ENCODE measurements at places on chromosomes 7 and 10.

GRCh38 chr7:77571801-77572200 is 34.7 kb downstream of the PTPN12 start:
- no peak for DNase-seq

GRCh38 chr10:112766636-112767035 is 183.4 kb upstream of the TCF7L2 start:
- DNase-seq, result no peak

DNA sequence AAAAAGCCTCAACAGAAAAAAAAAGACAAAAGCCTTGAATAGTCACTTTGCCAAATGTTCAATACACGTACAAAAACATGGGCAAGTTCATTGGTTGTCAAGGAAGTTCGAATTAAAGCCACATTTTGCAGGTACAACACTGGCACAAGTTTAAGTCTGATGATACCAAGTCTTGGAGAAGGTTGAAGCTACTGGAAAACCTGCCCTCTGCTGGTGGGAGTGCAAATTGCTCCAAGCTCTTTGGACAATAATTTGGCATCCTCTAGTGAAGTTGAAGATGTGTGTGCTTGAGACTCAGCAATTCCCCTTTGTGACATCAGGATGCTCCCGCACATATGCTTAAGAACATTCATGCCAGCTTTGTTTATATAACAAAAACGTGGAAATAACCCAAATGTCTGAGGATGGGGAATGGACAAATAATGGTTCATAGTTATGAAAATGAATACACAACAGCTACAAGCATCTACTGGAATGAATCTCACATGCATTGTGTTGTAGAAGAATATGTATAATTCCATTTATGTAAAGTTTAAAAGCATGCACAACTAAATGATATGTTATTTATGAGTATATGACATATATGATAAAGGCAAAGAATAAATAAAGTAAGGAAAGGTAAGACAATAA is 120.0 kb upstream of the PLPP4 start:
- DNase-seq, result peak; percentile 15

DNA sequence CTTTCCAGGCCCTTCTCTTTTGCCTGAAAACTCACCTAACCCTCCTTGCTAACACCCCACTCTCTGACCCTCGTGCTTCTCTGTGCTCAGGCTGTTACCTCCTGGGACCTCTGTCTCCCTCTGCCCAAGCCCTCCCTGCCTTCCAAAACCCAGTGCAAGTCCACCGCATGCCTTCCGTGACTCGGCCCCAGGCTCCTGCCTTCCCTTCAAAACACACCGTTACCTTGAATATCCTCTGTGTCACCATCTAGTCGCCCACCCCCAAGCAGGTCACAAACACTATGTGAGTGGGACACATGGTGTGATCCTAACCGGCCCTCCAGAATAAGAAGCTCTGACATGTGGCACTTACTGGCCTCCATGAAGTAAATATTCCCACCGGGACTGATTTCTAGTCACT is 176.7 kb downstream of the GRID1 start:
- DNase-seq, result no peak

DNA sequence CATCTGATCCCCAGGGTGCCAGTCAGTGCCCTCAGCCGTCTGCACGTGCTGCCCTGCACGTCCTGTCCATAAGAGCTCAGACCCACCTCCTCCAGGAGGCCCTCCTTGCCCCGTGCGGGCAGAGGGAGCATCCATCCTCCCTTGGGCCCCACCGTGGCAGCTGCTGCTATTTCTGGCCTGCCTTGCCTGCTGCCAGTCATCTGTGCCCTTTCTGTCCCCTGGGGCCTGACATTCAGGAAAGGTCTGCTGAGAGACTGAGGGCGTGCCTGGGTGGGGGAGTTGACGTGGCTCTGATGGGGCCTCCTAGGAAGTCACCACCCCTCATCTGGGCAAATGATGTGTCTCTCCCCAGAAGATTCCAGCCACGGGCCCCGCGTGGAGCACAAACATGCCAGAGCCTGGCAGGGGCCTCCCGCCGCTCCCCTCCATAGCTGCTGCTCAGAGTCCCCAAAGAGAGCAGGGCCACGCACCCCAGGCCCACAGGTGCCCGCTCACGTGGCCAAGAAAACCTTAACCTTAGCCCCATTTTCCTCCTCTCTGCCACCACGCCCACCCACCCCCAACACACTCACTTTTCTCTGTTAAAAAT is 21.8 kb downstream of the DPYSL4 start:
- DNase-seq, result no peak
